ENCODE measurements at places on chromosomes 11 and 22. TPM values are rescaled to one million over a fixed set of nuclear protein-coding genes. Genes with fewer than 3 reads are reported as not detected.

The C1QTNF5 gene
- 38.0 TPM for total RNA-seq

The C11orf16 gene
- total RNA-seq = not detected

The MS4A6A gene
- 341 TPM for total RNA-seq

GRCh38 chr11:28671274-28671673 is 563.1 kb downstream of the METTL15 start:
- no peaks in the 10 kb centered on the region for H3K4me1 ChIP-seq
- DNase-seq = no peak
- no peak overlapping the region for H3K27ac ChIP-seq
- no peaks in the 10 kb centered on the region for H3K27me3 ChIP-seq

DNA sequence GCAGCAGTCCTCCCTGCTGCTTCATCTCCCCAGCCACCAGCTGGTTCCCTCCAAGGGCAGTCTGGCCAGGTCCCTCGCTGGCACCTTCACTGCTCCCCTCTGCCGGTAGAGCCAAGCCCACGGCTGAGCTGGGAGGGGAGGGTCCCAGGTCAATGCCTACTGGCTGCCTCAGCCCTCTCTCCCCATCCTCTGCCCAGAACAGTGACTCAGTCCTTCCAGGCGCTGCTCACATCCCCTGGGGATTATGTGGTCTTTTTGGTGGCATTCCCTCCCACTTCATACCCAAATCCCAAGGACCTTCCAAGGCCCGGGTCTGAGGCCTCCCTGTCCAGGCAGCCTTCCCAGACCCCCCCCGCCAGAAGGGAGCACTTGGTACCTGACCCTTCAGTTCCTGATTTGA is 44.9 kb downstream of the WNT7B start:
- DNase-seq = no peak
- peaks cover 8% of the 10 kb centered on the region for H3K27me3 ChIP-seq
- H3K36me3 ChIP-seq = no peaks in the 10 kb centered on the region
- H3K27ac ChIP-seq = no peak overlapping the region
- no peak overlapping the region for H3K4me3 ChIP-seq
- no peaks in the 10 kb centered on the region for H3K4me1 ChIP-seq

DNA sequence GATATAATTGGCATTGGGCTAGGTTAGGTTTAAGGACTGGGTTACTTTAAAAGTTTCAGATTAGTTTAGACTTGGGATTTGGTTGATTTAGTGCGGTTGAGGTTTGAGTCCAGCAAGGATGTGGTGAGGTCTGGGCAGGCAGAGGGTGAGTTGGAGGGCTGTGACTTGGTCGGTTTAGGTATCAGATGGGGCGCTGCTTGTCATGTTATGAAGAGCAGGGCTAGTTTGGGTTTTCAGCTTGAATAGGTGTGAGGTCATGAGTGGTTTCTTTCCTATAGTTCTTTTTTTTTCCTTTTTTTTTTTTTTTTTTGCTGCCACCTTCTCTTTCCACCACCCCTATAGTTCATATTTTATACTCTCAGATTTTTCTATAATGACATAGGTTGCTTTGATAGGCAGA is 4.8 kb downstream of the CLCF1 start:
- H3K4me1 ChIP-seq = peaks cover 23% of the 10 kb centered on the region
- H3K36me3 ChIP-seq = no peaks in the 10 kb centered on the region
- no peak for DNase-seq
- no peak overlapping the region for H3K27ac ChIP-seq

GRCh38 chr11:35163209-35163608 is 24.2 kb downstream of the CD44 start:
- peak overlapping the region; percentile 43 for H3K27ac ChIP-seq
- H3K4me3 ChIP-seq = no peak overlapping the region
- no peaks in the 10 kb centered on the region for H3K27me3 ChIP-seq

GRCh38 chr11:67384851-67385366 is 6.9 kb upstream of the RAD9A start:
- no peaks in the 10 kb centered on the region for H3K4me1 ChIP-seq
- DNase-seq = no peak
- no peaks in the 10 kb centered on the region for H3K27me3 ChIP-seq

GRCh38 chr11:94028436-94028835 is 7.3 kb downstream of the HEPHL1 start:
- H3K36me3 ChIP-seq = no peaks in the 10 kb centered on the region
- no peak for DNase-seq
- no peak overlapping the region for H3K27ac ChIP-seq
- H3K27me3 ChIP-seq = no peaks in the 10 kb centered on the region
- H3K4me1 ChIP-seq = no peaks in the 10 kb centered on the region

- no peak overlapping the region for H3K27ac ChIP-seq
- no peak overlapping the region for H3K4me3 ChIP-seq
- no peak for DNase-seq
- H3K4me1 ChIP-seq = no peaks in the 10 kb centered on the region
Observed at GRCh38 chr11:88414385-88414861, 76.9 kb upstream of the CTSC start.

DNA sequence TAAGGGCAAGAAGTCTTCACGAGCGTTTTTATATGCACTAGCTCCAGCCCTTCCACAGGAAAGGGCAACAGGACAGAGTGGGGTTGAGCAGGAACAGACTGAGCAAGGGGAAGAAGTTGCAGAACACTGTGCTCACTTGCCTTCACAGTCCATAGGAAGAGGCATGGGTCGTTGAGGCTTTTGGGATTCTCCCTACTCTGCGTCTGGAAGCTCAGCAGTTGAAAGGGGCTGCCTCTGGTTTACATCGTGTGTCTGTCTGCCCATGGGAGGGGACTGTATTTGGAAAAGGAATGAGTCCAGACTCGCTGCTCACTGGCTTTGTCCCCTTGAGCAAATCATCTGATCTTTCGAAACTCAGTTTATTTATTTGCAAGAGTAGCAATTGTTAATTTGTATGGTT is 1.1 kb upstream of the PDGFD start:
- H3K27ac ChIP-seq = no peak overlapping the region
- H3K36me3 ChIP-seq = no peaks in the 10 kb centered on the region
- no peak for DNase-seq
- no peak overlapping the region for H3K4me3 ChIP-seq
- no peaks in the 10 kb centered on the region for H3K4me1 ChIP-seq

DNA sequence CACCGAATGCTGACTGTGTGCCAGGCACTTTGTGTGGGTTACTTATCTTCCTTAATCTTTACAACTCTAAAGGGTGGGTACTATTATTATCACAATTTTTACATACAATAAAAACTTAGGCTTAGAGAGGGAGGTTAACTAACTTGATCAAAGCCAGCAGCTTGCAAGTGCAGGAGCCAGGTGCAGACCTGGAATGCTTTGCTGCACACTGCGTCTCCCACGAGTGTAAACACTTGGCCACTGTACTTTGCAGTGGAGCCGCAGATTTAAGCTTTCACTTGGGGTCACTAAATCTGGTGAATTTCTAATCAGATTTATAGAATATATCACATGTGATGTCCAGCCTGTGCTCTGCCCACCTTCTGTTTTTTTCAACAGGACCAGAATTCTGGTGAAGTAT is 36.7 kb downstream of the AMOTL1 start:
- no peak overlapping the region for H3K27ac ChIP-seq
- H3K27me3 ChIP-seq = no peaks in the 10 kb centered on the region
